NCI-H446 (cell line): ENCODE measurements at places on chromosomes 1 and 21.

DNA sequence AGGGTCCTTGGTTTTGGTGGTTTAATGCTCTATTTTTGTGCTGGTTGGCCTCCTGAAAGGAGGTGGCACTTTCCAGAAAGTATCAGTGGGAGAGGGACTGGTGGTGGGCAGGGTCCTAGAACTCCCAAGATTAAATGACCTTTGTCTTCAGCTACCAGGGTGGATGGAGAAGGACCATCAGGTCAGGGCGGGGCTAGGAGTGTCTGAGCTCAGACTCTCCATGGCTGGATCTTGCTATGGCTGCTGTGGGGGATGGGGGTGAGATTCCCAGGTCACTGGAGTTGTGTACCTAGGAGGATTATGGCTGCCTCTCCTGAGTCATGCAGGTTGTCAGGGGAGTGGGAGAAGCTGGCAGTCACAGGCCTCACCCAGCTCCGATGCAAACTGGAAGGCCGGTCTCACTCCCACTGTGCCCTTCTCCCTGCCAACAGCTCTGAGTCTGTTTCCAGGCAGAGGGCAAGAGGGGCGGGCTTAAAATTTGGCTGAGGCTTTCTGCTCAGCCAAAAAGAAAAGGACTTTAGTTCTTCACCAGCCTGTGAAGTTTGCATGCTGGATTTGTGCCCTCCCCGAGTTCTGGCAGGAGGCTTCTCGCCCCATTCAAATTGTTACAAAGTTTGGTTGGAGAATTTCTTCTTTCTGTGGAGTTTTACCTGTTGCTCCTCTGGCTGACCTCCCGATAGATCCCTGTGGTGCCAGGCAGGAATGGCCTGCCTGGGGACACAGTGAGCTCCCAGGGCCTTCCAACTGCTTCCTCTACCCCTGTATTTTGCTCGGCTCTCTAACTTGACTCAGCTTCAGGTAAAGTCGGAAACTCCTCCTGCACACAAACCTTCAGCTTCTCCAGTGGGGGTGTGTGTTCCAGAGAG is 13.1 kb upstream of the KYAT3 start:
- no peak for DNase-seq

DNA sequence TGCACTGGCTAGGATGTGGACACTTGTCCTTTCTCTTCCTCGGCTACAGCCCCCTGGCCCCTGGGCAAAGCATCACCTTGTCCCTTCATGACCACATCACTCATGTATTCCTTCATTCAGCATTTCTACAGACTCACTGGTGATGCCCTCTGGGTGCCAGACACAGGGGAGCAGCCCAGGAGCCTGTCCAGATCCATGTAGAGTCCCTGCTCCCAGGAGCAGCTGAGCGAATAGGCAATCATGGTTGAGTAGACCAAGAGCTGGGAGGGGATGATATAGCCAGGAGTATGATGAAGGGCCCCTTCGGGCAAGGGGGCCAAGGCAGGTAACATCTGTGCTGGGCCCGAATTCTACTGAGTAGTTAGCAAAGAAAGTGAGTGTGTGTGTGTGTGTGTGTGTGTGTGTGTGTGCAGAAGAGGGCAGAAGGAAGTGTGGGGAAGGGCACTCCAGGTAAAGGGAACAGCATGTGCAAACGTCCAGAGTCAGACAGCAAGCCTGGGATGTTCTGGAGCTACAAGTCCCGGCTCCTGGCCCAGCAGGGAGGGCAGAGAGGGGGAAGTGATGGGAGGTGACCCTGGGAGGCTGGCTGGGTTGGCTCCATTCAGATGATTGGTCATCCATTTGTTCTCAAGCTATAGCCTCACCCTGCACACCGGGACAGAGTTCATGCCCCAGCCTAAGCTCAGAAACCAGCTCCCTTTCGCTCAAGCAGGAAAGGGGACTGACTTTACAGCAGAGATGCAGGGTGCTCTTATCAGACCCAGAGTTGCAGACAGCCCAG is 21.0 kb upstream of the PIK3CD start:
- no peak for DNase-seq

DNA sequence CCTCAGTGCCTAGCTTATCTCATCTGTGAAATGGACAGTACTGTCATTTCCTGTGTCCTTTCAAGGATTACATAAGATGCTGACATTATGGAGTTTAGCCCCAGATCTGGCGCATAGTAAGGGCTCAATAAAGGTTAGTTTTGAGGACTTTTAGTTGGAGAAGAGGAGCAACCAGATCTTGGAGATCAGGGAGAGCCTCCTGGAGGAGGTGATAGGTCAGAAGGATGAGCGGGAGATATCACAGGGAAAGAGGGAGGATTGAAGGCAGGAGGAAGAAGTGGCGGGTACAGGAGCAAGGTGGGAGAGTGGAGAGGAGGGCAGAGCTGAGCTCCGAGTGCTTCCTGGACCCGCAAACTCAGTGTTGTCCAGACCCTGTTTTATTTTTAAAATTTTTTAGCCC is 17.5 kb downstream of the SLC66A1 start:
- no peak for DNase-seq

GRCh38 chr21:14903172-14903865 is 161.5 kb downstream of the NRIP1 start:
- no peak for DNase-seq

- no peak for DNase-seq
Measured at GRCh38 chr1:24122776-24123175, 10.8 kb upstream of the MYOM3 start.

GRCh38 chr1:51072651-51073050 is 29.4 kb upstream of the C1orf185 start:
- no peak for DNase-seq

DNA sequence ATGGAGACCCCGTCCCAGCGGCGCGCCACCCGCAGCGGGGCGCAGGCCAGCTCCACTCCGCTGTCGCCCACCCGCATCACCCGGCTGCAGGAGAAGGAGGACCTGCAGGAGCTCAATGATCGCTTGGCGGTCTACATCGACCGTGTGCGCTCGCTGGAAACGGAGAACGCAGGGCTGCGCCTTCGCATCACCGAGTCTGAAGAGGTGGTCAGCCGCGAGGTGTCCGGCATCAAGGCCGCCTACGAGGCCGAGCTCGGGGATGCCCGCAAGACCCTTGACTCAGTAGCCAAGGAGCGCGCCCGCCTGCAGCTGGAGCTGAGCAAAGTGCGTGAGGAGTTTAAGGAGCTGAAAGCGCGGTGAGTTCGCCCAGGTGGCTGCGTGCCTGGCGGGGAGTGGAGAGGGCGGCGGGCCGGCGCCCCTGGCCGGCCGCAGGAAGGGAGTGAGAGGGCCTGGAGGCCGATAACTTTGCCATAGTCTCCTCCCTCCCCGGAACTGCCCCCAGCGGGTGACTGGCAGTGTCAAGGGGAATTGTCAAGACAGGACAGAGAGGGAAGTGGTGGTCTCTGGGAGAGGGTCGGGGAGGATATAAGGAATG is 505 bp downstream of the LMNA start:
- DNase-seq = no peak

DNA sequence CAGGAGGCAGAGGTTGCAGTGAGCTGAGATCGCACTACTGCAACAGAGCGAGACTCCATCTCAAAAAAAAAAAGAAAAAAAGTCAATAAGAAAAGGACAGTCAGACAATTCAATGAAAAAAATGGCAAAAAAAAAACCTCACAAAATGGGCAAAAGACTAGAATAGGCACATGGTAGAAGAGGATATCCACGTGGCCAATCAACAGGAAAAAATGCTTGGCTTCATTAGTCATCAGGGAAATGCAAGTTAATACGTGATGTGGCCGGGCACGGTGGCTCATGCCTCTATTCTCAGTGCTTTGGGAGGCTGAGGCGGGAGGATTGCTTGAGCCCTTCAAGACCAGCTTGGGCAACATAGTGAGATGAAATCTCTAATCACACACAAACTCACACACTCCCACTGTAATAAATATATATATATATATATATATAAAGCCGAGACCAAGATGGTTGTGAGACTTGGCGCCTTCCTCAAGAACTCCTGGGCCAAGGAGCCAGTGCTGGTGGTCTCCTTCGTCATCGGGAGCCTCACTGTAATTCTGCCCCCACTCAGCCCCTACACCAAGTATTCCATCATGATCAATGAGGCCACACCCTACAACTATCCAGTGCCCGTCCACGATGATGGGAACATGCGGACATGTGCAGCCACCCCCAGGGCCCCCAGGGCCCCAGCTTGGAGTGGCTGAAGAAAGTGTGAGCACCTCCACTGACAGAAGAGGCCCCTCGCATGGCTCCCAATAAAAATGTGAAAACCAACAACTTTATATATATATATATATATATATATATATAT is 22.9 kb upstream of the LEFTY2 start:
- DNase-seq = no peak

DNA sequence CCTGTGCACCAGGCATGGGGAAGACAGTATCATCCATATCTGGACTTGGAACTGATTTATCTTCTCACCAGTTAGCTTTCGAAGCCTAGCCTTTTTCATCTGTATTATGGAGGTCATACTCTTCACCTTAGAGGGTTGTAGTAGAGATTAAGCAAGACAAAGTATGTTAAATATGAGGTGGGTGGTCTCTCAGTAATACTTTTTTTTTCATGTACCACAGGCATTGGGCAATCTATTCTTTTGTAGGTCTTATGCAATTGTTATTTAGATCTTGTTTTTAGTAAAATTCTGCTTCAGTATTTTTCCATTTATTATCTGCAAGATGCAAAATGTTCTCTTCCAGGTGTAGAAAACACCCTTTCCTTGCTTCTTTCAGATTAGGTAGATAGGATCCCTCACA is 35.2 kb upstream of the OR2B11 start:
- no peak for DNase-seq

GRCh38 chr1:184958554-184959353 is 15.6 kb downstream of the NIBAN1 start:
- peak; percentile 9 for DNase-seq

DNA sequence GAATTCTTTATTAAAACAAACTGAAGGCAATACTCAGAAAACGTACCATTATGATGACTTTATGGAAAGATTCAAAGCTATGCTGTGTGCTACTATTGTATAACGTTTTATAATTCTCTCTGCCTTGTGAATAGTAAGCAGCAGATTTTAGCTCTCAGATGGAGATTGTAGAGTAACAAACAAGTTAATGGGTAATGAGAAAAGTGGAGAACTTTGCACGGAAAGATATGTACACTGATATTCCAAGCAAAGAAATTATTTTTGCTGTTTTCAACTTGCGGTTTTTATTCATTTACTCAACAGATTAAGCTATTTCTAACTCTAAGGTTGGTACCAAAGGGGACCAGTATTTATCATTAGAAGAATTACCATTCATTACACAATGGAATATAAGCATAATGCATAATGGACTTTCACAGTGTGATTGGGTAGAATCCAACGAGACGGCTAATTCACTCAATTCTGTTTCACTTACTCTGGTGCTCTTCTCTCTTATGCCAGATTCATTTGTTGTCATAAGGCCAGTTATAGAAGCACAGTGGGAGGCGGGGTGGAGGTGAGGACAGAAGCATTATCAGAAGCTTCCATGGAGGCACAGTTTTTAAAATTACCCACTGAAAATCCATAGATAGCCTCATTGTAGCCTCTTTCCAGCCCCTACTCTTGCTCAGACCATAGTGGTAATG is 38.6 kb downstream of the ATP1B1 start:
- no peak for DNase-seq

GRCh38 chr1:33133478-33134105 is 48.3 kb downstream of the TRIM62 start:
- peak; percentile 55 for DNase-seq

DNA sequence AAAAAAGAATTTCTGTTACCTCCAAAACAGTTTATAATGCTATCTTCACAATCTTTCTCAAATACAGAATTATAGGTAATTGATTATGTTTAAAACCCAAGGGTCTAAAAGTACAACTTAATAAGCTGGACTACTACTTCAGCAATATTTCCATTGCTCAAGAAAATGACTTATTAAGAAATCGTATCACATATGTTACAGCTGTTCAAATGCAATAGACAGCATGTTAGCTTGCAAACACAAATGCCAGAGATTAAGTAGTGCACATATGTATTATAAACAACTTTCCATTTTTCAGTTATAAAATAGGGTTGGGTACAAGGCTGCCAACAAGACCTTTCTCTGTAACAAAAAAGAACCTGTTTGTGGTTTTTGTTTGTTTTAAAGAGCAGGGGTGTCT is 211.0 kb upstream of the DMRTA2 start:
- no peak for DNase-seq

DNA sequence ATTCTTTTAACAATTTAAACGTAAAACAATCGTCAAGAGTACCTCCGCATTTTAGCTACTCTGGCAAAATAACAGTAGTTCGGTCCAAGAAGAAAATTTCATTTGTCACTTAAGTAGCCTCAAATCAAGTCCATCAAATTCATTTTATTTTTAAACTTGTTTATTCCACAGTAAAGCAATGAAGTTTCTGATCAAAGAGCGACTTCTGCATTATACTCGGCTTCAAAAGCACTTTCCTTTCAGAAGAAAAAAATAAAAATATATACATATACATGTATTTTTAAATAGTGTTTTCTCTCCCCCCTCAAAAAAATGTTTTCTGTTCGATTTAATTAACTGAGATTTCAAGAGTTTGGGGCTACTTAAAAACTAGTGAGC is 115.0 kb downstream of the RERE start:
- no peak for DNase-seq

DNA sequence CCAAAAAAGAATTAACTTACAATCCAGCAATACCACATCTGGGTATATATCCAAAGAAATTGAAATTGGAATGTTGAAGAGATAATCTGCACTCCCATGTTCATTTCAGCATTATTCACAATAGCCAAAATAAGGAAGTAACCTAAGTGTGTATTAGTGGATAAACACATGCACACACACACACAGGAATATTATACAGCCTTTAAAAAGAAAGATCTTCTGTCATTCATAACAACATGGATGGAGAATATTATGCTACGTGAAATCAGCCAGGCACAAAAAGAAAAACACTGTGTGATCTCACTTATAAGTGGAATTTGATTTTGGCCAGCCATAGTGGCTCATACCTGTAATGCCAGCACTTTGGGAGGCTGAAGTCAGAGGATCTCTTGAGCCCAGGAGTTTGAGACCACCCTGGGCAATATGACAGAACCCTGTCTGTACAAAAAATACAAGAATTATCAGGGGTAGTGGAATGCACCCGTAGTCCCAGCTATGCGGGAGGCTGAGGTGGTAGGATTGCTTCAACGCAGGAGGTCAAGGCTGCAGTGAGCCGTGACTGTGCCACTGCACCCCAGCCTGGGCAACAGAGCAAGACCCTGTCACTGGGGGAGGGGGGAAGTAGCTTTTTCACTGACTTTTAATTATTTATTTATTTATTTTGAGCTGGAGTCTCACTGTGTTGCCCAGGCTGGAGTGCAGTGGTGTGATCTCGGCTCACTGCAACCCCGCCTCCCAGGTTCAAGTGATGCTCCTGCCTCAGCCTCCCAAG is 9.3 kb upstream of the EIF2B3 start:
- DNase-seq = no peak

DNA sequence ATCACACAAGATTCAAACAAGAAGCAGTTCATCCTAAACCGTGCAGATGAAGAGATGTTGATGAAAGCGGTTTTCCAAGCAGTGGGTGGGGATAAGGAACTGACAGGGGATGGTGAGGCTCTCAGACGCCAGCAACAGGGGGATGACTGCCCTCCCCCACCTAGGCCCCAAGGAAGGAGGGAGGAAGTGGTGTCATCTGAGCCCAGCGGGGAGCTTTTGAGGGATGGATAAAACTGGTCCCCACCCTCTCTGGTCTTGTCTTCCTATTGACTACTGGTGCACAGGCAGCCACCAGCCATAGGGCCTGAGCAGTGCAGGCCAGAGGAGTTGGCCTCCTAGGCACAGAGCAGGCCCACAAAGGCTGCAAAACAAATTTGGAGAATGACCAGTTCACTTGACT is 175.5 kb downstream of the HUNK start:
- no peak for DNase-seq
